Muscle of leg (tissue), 16 donors: ENCODE measurements at places on chromosomes 2 and 18. TPM values are rescaled to one million over a fixed set of nuclear protein-coding genes. Genes with fewer than 3 reads are reported as not detected.

The OR6B2 gene
- not detected for total RNA-seq

The DSEL gene
- 17.6 TPM for total RNA-seq

The TUBA3E gene
- total RNA-seq: not detected

The CPO gene
- 0.13 TPM for total RNA-seq

The TMEM198 gene
- total RNA-seq: 1.2 TPM

The PROKR1 gene
- total RNA-seq: 1.2 TPM
